ENCODE measurements at places on chromosomes 16 and 17. TPM values are rescaled to one million over a fixed set of nuclear protein-coding genes. Genes with fewer than 3 reads are reported as not detected.

DNA sequence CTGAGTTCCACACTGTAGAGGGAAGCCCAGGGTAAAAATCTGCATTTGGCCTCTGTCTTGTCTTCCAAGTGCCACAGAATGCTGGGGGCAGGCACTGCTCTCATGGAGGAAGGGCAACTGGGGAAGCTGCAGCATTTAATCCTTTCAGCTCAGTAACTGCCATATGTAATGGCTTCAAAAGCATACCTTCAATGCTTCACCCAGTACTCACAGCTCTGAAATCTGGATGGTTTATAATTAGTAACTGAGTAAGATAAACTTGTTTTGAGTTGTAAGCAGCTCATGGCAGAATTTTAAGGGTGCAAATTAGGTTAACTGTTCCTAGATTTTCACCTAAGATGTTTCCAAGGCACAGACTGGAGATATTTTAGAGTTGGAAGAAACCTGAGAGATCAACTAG, 24.5 kb downstream of the PMP22 start:
- no peak for DNase-seq

GRCh38 chr16:50861970-50862411, 120.1 kb downstream of the CYLD start:
- DNase-seq: no peak

The SLC52A1 gene
- not detected for total RNA-seq

DNA sequence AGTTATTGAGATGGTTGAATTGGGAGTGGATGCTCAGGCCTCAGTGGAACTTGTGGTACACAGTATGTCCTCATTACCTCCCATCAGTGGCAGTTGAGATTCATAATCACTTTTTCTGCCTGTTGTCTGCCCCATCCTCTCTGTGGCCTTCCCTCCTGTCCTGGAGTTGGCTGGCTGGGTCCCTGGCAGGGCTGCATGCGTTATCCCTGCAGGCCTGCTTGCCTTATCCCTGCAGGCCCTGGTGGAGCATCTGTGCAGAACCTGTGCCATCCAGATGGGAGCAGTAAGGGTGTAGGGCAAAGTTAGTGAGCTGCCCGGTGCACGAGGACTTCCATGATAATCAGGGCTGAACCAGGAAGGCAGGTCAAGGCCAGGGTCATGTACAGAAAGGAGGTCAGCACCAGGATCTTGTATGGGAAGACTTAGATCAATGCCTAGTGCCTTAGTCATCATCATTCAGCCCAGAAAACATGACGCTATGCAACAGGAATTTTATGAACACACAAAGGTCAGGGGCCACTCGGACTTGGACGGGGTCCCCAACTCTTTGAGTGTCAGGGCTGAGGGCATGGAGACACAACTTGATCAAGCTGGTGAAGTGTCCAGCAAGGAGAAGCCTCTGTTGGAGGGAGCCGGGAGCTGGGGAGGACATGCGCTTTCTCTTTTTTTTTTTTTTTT, 47.2 kb downstream of the ABCC1 start:
- DNase-seq: no peak

DNA sequence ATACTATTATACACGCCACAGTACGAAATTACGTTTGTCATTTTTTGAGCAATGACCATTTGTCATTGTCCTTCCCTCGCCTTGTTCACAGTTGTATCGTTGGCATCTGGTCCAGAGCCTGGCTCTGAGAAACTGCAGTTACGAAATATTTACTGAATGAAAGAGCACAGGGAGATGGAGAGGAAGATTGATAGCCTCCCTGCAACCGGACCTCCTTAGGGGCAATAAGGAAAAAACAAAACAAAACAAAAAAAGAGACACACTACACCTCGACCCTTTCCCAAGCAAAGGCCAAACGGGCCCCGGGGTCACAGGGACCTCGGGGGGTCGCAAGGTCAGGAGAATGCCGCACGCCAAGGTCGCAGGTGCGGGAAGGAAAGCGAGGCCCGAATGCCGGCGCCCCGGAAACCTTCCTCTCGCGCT, 857 bp downstream of the GOT2 start:
- no peak for DNase-seq

- DNase-seq: no peak
These were observed 51.5 kb downstream of the CHCT1 start for GRCh38 chr17:60473788-60474187.

The CACNA1G gene
- 20.1 TPM for total RNA-seq

DNA sequence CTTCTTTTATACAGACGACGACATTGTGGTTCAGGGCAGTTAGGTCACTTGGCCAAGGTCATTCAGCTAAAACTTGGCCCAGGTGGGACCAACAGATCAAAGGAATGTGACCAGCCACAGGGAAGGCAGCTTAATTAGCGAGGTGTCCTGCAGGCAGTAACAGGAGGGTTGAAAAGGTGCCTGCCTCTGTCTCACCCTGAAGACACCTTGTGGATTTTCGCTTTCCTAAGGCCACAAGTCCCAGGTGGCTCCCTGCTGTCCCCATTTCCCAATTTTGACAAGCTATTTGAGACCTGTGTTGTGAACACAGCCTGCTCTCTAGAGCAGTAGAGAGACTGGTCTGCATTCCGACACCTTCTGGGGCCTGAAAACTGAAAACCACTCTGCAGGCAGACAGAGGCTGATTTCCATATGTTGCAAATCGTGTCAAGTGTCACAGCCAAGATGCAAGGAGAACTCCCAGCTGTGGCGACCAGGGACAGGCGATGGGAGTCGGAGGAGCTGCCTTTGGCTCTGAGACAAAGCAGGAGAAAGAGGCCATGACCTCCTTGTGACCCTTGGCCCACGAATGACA, 593.1 kb upstream of the CDH5 start:
- no peak for DNase-seq

DNA sequence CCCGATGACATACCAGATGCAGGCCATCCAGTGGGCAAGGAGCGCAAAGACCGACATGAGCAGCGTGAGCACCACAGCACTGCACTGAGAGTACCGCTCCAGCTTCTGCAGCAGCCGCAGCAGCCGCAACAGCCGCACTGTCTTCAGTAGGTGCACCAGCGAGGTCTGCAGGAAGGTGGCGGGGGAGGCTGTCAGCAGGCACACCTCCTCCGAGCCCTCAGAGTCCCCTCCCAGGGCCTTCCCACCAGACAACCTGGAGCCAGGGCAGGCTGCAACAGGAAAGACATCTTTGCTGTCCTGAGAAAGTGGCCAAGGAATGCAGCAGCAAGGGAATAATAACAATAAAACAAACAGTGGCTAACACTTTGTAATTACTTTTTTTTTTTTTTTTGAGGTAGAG, 9.1 kb downstream of the KCNH4 start:
- no peak for DNase-seq

- no peak for DNase-seq
These were observed 5.9 kb downstream of the RETREG3 start for GRCh38 chr17:42603318-42603717.

The TMC8 gene
- 6.1 TPM for total RNA-seq

DNA sequence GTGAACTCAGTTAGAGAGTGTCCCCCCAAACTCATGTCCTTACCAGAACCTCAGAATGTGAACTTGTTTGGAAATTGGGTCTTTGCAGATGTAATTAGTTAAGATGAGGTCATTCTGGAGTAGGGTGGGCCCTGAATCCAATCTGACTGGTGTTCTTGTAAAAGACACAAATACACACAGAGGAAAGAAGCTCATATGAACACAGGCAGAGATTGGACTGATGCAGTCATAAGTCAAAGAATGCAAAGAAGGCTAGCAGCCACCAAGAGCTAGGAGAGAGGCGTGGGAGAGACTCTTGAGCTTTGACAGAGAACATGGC, 2.1 kb upstream of the NAGPA start:
- no peak for DNase-seq

The CCDC40 gene
- total RNA-seq: 17.6 TPM

- DNase-seq: no peak
These were observed 78.9 kb upstream of the FBXO47 start for GRCh38 chr17:39045948-39046679.

DNA sequence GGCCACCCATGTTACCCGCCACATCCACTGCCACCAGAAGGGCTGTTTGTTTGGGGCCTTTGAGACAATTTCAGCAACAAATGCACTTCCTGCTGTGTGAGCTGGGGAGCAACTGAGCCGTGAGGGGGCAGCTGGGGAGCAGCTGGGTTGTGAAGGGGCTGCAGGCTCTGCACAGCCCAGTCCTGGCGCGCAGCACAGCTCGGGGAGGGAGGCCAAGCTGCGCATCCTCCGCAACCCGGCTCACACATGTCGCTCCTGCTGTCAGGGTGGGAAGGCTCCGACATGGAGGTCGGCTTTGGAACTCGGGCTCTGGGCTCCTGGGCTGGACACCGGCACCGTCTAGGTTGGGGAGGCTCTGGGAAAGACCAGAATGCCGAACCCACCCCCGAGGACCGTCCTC, 53.6 kb downstream of the CBFA2T3 start:
- DNase-seq: peak; percentile 62

DNA sequence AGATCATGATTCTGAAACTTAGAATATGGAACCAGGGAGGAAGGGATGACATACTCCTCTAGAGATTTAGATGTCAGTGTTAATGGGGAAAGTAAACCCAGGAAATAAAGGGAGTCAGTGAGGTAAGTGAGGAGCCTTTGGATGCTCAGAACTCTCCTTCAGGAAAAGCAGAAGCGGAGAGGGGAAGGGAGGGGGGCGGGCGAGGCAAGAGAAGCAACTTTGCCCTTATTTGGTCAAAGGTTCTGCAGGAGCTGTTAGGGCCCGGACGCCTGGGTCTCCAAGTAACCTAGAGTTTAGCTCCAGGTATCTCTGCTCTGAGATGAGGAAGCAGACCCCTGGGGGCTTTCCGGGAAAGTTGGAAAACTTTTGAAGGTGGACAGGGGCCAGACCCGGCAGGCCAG, 1.3 kb downstream of the PFN1 start:
- no peak for DNase-seq

DNA sequence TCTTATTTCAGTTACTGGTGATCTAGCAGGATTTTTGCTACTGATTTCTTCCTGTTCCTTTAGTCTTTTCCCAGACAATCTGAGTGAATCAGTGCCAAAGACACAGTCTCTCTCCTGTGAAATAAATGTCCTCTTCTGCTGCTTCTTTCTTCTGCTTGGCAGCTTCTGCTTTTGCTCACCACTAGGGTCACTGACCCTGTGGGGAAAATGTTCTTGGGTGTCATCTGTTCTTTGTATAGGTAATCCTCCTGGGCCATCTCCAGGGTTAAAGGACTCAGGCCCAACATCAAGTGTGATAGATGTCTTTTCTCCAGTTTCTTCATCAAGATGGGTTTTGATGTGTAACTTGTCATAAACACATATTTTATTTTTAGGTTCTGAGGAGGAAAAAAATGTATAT, 5.2 kb downstream of the PALB2 start:
- DNase-seq: no peak

GRCh38 chr17:27477050-27477888, 21.0 kb downstream of the KSR1 start:
- no peak for DNase-seq

DNA sequence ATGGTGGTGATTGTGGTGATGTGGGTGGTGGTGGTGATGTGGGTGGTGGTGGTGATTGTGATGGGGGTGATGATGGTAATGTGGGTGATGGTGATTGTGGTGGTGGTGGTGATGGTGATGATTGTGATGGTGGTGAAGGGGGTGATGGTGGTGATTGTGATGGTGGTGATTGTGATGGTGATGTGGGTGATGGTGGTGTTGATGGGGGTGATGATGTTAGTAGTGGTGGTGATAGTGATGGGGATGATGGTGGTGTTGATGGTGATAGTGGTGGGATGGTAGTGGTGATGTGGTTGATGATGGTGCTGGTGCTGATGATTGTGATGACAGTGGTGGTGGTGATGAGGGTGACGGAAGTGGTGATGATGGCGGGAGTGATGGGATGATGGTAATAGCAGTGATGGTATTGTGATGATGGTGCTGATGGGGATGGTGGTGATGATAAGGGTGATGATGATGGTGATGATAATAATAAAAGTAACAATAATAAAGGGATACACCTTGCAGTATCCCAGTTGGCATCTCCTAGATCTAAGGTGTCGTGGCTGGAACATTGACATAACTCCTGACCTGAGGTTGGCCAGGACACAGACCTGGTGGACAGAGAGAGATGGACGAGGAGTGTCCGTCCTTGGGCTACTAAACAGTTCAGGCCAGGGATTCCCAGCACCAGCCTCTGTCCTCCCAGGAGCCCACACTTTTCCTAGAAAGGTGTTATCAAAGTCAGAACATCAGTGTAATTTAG, 344.5 kb downstream of the SEC14L1 start:
- no peak for DNase-seq

- no peak for DNase-seq
These were observed 32.7 kb downstream of the CDK5R1 start for GRCh38 chr17:32519228-32520103.

DNA sequence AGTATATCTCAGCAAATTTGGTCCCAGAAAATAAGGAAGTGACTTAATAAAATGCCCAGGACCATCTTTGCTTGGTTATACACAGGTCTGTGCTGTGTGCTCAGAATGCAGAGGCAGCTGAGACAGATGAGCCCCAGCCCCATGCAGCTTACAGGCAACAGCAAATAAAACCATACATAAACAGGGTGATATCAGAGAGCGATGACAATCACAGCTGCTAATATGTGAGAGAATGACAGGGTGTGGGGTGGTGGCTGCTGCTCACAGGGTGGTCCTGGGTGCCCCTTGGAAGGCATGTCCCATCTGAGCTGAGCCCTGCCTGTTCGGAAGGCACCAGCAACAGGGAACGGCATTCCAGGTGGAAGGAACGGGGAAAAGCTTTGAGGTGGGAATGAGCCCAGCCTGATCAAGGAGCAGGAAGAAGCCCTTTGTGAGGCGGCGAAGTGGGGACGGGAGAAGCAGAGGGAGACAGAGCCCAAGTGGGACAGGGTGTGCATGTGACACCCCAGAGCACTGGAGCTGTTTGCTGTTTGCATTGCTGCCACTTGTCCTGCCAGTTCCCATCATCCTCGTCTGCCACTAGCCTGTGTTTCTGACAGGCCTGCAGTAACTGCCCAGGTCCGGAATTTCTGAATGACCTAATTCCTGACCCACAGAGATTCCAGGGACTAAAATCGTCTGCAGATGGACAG, 150.5 kb downstream of the KATNIP start:
- no peak for DNase-seq

DNA sequence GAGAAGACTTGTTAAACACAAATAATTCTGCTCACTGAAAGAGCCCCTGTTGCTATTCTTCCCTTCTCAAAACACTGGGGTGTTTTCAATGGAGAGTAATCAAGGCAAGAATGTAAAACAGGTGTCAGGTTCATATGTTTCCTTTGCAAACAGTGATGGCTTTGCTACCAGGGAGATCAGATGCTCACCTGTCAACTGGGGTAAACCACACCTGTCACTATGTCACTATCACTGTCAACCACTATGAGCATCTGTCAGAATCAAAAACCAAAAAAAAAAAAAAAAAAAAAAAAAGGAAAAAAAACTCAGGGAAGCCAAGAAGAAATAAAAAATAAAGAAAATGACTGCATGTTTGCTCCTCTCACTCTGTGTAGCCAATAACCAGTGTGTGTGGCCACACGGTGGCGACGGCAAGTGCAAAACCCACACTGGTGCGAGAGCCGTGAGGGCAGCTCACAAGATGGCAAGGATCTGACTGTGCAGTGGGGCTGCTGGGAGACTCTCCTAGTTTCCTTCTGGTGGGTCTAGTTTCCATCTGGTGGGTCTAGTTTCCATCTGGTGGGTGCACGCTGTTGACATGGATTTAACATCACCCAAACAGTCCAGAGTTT, 22.7 kb downstream of the USP22 start:
- peak; percentile 74 for DNase-seq

The OTOP3 gene
- not detected for total RNA-seq

GRCh38 chr16:17333229-17333628, 137.5 kb downstream of the XYLT1 start:
- no peak for DNase-seq

The FBXW10 gene
- 0.51 TPM for total RNA-seq

The IQCK gene
- total RNA-seq: 23.8 TPM

- DNase-seq: no peak
These were observed 14.7 kb upstream of the PABPN1L start for GRCh38 chr16:88881007-88881615.

GRCh38 chr16:804193-805048, 3.9 kb upstream of the GNG13 start:
- no peak for DNase-seq

Data from dorsolateral prefrontal cortex (tissue), 122 donors.